Kasumi-1 (cell line): ENCODE measurements at places on chromosomes 12 and 14.

DNA sequence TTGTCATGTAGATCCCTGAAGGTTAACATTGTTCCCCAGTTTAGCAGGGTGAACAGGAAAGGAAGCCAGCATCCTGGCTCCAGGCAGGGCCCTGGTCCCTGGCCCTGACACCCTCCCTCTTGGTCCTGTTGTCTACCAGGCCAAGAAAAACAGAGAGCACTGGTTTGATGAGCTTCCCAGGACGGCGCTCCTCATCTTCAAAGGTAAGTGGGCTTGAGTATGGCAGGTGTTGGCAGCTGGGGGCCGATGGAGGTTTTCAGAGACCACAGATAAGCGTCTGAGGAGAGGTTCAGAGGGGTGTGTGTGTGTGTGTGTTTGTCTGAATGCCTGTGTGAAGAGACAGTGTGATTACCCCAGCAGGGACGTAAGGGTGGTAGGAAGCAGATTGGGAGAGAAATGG, 56.3 kb downstream of the SLC8B1 start:
- no peak for DNase-seq

DNA sequence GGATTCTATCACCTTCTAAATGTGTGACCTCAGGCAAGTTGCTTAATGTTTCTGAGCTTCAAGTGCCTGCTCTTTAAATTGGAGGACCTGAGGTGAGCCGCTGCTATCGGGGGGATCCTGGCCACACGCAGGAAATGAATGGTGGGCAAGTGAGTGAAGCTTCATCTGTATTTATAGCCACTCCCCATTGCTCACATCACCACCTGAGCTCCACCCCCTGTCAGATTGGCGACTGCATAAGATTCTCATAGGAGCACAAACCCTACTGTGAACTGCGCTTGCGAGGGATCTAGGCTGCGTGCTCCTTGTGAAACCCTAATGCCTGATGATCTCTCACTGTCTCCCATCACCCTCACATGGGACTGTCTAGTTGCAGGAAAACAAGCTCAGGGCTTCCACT, 158.6 kb upstream of the CCND2 start:
- no peak for DNase-seq

DNA sequence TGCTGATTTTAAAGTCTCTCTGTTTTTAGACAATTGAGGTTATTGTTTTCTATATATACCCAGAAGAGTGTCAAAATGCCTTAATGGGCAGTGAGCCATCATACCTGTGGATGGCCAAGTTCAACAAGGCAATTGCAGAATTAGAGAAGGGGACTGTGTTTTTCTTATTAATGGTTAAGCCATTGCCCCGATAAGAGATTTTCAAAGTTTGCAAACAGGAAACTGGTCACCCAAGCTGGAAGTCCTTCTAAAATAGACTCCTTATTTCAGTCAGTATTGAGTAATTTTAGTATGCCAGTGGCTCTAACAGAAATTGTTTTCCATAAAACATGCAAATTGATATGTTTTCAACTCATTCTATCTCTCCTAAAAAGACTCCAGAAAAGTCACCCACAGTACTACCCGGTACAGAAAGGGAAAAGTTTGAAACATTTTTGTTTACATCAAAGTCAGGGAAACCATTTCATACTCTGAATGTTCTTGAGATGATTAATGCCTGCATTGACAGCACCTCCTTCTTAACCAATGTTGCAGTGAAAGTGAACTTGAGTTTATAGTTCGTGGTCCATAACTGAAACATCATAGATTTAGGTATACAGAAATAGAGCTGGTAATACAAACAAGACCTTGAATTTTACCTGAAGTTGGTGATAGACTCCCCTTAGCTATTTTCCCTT, 191.1 kb downstream of the TMX1 start:
- DNase-seq = no peak

GRCh38 chr14:70595443-70596185, 4.8 kb downstream of the MED6 start:
- no peak for DNase-seq

DNA sequence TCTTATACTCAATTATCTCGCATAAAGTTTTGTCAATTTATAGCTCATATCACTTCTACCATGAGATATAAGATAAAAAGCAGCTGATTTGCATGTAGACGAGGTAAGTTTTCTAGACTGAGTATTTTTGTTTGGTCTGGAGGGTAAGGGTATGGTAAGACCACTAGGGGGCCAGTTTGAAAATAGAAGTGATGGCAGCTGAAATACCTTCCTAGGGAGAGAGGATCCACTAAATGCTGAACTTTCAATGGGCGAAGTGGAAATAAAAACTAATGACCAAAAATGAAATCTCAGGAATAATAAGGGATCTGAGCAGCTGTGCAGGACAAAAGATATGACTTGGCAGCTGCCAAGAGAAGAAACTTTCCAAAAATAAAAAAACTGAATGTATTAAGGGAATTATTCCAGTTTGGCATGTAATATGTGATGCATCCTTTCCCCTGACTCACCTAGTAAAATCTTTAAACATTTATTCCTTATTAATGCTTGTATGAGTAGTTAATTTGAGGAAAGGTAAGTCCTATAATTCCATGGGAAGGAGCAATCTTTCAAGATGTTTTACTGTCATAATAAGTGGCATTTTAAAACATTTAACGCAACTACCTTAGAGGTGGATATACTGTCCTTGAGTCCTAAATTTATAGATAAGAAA, 754.5 kb downstream of the C12orf50 start:
- peak; percentile 70 for DNase-seq

DNA sequence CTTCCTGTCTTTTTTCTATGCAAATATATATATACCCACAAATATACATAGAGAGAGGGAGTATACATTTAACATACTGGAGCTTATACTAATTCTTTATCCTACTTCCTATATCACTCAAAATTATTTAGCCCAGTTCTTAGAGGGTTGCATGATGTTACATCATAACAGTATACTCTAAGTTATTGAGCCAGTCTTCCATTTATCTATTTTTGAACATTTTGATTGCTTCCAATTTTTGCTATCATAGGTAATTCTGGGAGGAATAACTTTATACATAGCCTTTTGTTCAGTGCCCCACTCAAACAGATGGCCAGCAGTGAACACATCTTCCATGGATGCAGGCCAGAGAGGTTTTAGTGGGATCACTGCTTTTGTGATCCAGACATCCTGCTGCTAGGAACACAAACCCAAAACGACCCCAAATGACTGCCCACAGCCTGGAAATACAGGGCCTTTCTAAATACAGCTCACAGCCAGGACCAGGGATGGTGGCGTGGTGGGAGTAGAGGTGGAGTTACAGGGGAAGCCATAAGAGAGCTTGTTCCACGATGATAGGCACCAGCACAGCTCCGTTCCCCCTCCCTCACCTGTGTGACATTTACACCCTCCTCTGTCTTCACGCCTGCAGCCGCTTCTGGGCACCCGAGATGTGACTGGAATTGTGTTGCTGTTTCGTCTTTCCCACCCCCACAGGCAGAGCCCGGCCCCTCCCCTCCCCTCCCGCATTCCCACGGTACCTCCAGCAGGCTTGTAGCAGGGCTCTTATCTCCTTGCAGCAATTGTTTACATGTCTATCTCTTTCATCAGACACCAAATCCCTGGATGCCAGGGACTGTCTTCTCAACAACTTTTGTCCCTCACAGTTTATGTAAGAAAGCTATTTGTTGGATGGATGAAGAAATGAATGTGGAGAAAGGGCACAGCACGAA, 30.7 kb upstream of the HDAC7 start:
- no peak for DNase-seq

DNA sequence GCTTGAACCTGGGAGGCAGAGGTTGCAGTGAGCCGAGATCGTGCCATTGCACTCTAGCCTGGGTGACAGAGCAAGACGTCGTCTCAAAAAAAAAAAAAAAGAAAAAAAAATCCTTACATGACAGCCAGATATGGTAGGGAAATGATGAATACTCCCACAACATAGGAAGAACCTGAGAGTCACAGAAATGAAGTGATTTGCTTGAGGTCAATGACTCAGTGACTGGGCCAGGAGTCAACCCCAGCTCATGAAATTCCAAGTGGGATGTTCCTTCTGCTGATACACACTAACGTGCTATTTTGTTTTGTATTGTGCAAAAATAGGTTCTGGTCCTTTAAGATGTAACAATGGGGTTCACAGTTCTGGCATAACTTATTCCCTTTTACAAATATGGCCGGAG, 9.0 kb downstream of the RHOF start:
- DNase-seq = no peak

GRCh38 chr14:91927191-91927590, 20.3 kb downstream of the FBLN5 start:
- DNase-seq = no peak
